GF-D8 (cell line): ENCODE measurements at places on chromosomes 2 and 18.

GRCh38 chr2:103809941-103810441, 1043.9 kb upstream of the POU3F3 start:
- DNase-seq: no peak

GRCh38 chr2:100186126-100186525, 43.7 kb upstream of the AFF3 start:
- no peak for DNase-seq

- no peak for DNase-seq
Measured at GRCh38 chr2:42372474-42373200, 11.6 kb upstream of the COX7A2L start.

- no peak for DNase-seq
Measured at GRCh38 chr18:27778441-27778840, 398.5 kb downstream of the CDH2 start.

GRCh38 chr2:225027061-225027762, 15.1 kb downstream of the DOCK10 start:
- DNase-seq: no peak

DNA sequence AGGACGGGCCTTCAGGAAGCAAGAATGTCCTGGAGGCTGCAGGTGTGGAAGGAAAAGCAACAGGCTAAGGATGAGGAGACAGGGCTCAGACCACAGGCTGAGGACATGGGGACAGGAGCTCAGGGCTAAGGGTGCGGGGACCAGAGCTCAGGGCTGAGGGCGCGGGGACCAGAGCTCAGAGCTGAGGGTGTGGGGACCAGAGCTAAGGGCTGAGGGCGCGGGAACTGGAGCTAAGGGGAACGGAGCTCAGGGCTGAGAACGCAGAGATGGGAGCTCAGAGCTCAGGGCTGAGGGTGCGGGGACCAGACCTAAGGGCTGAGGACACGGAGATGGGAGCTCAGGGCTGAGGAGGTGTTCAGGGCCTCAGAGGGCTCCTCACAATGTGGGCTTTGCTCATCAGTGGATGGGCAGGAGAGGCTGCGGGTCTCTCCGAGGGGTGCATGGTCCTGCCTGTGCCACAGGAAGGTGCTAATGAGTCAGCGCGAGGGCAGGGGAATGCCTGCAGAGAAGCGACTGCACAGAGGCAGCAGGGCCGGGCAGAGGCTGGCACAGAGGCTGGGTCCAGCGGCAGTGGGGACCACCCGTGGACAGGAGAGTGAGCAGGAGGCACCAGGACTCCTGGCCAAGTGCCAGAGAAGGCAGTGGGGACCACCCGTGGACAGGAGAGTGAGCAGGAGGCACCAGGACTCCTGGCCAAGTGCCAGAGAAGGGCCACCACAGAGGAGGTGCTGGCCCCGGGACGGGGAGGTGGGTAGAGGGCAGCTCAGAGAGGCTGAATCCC, 271.7 kb downstream of the TWIST2 start:
- no peak for DNase-seq

DNA sequence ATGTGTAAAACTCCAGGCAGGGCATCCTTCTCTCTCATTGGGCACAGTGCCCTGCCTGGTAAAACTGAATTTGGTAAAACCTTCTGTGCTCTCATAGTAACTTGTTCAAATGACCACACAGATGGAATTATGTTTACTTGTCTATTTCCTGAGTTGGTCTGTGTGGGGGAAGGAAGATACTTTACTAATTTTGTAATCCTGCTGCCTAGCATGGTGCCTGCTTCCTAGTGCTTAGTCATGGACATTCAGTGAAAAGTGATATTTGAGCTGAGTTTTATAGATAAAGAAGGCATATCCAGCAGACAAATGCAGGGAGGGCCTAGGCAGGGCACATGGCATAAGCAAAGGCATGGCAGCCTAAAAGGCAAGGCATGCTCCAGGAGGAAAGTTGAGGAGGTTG, 199.4 kb downstream of the FSHR start:
- DNase-seq: no peak

DNA sequence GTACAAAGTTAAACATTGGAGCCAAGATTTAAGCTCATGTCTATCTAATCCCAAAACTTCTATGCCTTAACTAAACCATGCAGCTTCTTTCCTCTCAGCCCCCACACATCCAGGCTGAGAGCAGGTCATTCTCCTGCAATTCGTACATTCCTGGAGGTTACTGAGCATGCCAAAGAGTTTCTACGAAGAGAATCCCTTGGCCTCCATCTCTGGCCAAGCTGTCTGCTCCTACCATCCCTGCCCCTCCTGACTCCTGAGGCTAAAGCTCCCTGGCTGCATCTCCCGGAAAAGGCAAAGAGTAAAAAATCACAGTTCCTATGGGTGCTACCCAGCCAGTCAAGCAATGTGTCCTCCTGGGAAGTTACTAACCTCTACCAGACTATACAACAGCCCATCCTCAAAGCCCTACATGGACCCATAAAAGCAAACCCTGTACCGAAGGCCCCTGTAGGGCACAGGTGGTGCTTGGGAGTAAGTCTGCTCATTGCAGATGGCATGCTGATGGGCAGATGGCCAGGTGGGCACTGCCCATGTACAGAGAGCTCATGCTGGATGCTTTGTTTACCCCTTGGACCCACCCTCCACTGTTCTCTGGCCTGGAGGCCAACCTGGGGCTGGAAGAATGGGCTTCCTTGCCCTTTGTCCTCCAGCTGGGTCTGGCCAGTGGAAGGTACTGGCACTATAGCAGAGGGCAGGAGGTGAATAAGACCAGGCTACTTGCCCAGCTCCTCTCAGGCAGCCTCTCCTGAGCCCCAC, 99.5 kb downstream of the TTC32 start:
- DNase-seq: no peak

GRCh38 chr2:188314314-188315054, 22.8 kb downstream of the GULP1 start:
- no peak for DNase-seq

DNA sequence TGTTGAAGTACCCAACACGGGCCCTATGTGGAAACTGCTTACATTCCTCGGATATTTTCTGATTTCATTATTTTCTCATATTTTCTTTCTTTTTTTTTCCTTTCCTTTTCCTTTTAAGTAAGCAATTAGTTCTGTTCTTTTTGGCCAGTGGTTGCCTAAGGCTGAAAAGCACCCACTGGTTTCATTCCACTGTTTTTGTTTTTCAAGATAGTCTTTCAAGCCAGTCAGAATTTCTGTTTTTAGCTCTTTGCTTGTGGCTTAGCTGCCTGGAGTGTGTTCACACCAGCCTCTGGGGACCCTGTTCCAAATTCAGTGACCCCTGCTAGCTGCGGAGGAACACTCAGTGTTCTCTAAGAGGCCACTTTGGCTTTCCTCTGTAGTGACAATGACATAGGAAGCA, 73.6 kb downstream of the NRP2 start:
- DNase-seq: no peak

- DNase-seq: no peak
Measured at GRCh38 chr2:169358016-169358415, 4.3 kb downstream of the LRP2 start.

- no peak for DNase-seq
Measured at GRCh38 chr2:69190743-69191404, 177.9 kb downstream of the ANTXR1 start.

- DNase-seq: no peak
Measured at GRCh38 chr2:178882666-178883440, 75.6 kb upstream of the TTN start.
